Large intestine (tissue), 12 donors: ENCODE measurements at places on chromosomes 3 and 15.

- H3K36me3 ChIP-seq: no peaks in the 10 kb centered on the region
- DNase-seq: no peak
- H3K4me1 ChIP-seq: no peaks in the 10 kb centered on the region
- no peak overlapping the region for H3K4me3 ChIP-seq
- no peaks in the 10 kb centered on the region for H3K27me3 ChIP-seq
Measured at GRCh38 chr3:30553641-30554316, 52.6 kb upstream of the TGFBR2 start.

DNA sequence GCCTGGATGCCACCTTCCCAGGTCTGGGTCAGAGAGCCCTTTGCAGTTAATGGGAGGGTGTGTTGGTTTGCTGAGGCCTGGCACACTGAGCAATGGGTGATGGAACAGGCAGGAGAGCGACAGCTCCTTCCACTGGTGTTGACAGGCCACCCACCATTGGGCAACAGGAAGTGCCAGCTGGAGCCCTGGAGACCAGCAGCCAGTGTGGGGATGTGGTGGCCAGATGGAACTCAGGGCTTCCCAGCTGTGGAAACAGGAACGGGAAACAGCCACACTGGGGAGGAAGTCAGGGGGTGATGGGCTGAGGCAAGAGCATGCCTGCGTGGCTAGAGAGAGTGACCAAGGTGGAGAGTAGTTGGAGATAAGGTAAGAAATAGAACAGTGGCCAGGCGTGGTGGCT is 9.3 kb downstream of the PSTPIP1 start:
- no peaks in the 10 kb centered on the region for H3K4me1 ChIP-seq
- no peak overlapping the region for H3K27ac ChIP-seq
- H3K27me3 ChIP-seq: no peaks in the 10 kb centered on the region

GRCh38 chr15:63983061-63983711 is 63.1 kb downstream of the DAPK2 start:
- peaks cover 24% of the 10 kb centered on the region for H3K4me1 ChIP-seq
- H3K4me3 ChIP-seq: no peak overlapping the region
- DNase-seq: no peak
- no peak overlapping the region for H3K27ac ChIP-seq
- H3K36me3 ChIP-seq: no peaks in the 10 kb centered on the region
- H3K27me3 ChIP-seq: no peaks in the 10 kb centered on the region

- H3K27me3 ChIP-seq: no peaks in the 10 kb centered on the region
- H3K27ac ChIP-seq: no peak overlapping the region
- H3K4me1 ChIP-seq: no peaks in the 10 kb centered on the region
- no peak overlapping the region for H3K4me3 ChIP-seq
- DNase-seq: no peak
Measured at GRCh38 chr3:73787620-73788019, 162.9 kb upstream of the PDZRN3 start.

DNA sequence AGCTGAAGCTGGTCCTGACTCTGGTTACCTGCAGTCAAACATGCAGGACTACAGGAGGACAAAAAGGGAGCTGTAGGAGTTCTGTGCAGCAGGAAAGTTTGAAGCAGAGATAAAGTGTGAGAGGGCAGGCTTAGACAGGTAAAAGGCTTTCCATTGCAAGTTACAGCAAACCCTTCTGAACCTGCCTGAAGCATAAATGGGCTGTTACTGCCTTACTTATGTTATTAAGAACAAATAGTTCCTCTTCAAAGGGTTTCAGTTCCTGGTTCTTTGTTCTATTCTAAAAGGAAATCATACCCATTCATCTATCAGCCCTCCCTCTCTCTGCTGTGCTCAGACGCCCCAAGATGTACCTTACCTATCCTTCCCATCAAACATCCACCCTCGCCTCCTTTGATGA is 52.4 kb upstream of the CACNA2D3 start:
- H3K27me3 ChIP-seq: peaks cover 2% of the 10 kb centered on the region
- no peaks in the 10 kb centered on the region for H3K4me1 ChIP-seq
- no peak overlapping the region for H3K4me3 ChIP-seq
- no peaks in the 10 kb centered on the region for H3K36me3 ChIP-seq

- H3K27me3 ChIP-seq: no peaks in the 10 kb centered on the region
- H3K36me3 ChIP-seq: no peaks in the 10 kb centered on the region
- H3K27ac ChIP-seq: no peak overlapping the region
- no peak for DNase-seq
Measured at GRCh38 chr3:78867409-78868372, 900.1 kb downstream of the ROBO1 start.

DNA sequence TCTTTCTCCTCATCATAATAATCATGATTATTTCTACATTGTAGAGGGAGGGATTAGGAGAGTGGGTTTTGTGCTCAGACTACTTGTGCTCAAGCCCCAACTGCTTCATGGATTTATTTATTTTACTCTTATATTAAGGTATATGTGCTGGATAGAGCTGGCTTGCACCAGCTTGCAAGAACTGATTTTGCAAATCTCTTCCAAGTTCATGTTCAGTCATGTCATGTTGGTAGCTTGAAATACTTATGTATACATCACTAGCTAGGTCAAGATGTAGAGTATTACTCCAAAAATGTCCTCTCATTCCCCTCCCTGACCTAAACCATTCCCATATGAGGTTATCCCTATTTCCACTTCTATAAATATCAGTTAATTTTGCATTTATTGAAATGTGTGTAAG is 293.9 kb upstream of the RBMS3 start:
- no peak for DNase-seq
- H3K27ac ChIP-seq: no peak overlapping the region
- H3K4me3 ChIP-seq: no peak overlapping the region
- no peaks in the 10 kb centered on the region for H3K27me3 ChIP-seq
- no peaks in the 10 kb centered on the region for H3K36me3 ChIP-seq
- H3K4me1 ChIP-seq: no peaks in the 10 kb centered on the region

DNA sequence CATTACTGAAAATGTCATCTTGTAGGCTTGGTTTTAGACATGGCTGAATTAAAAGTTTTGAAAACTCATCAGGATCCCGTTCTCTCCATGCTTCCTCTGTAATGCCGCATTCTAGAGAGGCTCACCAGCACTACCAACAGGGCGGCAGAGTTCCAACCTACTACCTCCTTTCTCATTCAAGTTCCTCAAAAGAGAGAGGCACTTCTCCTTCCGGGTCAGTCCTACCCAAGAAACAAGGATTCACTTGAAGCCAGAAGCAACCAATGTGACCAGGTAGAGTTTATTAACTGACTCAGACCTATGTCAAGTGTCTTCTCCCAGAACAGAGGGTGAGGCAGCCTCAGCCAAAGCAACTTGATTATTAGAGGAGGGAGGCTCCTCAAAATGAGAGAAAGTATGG is 59.8 kb upstream of the GYG1 start:
- no peaks in the 10 kb centered on the region for H3K36me3 ChIP-seq
- no peak overlapping the region for H3K4me3 ChIP-seq
- no peak overlapping the region for H3K27ac ChIP-seq
- H3K27me3 ChIP-seq: peaks cover 3% of the 10 kb centered on the region

GRCh38 chr3:53725387-53725995 is 120.7 kb downstream of the CHDH start:
- H3K36me3 ChIP-seq: peaks cover 59% of the 10 kb centered on the region
- H3K27ac ChIP-seq: no peak overlapping the region
- H3K4me1 ChIP-seq: peaks cover 8% of the 10 kb centered on the region

- no peaks in the 10 kb centered on the region for H3K27me3 ChIP-seq
- DNase-seq: peak; percentile 92
- H3K4me3 ChIP-seq: no peak overlapping the region
- H3K27ac ChIP-seq: peak overlapping the region; percentile 91
- H3K36me3 ChIP-seq: no peaks in the 10 kb centered on the region
- peaks cover 34% of the 10 kb centered on the region for H3K4me1 ChIP-seq
Measured at GRCh38 chr3:185327062-185327461, 35.9 kb upstream of the MAP3K13 start.

- no peaks in the 10 kb centered on the region for H3K36me3 ChIP-seq
- no peak overlapping the region for H3K4me3 ChIP-seq
- no peaks in the 10 kb centered on the region for H3K27me3 ChIP-seq
- no peak overlapping the region for H3K27ac ChIP-seq
- no peak for DNase-seq
- no peaks in the 10 kb centered on the region for H3K4me1 ChIP-seq
Measured at GRCh38 chr3:14920536-14920935, 26.8 kb upstream of the NR2C2 start.

- H3K4me3 ChIP-seq: peak within 1 kb of the TSS; percentile 98
- H3K27me3 ChIP-seq: peaks cover 3% of the 10 kb centered on the region
- peaks cover 14% of the 10 kb centered on the region for H3K4me1 ChIP-seq
- H3K36me3 ChIP-seq: no peaks in the 10 kb centered on the region
Measured at GRCh38 chr3:49689046-49689907, at the start of the genes MST1 and RNF123. MST1 (minus strand) TSS chr3:49689474; CDS start chr3:49688691, 783 bp downstream. RNF123 (plus strand) TSS chr3:49689557; CDS start chr3:49691166, 1,609 bp downstream.

GRCh38 chr3:110686701-110687100 is 384.9 kb upstream of the NECTIN3 start:
- no peaks in the 10 kb centered on the region for H3K4me1 ChIP-seq
- no peaks in the 10 kb centered on the region for H3K27me3 ChIP-seq
- no peak for DNase-seq
- no peaks in the 10 kb centered on the region for H3K36me3 ChIP-seq
- no peak overlapping the region for H3K4me3 ChIP-seq

DNA sequence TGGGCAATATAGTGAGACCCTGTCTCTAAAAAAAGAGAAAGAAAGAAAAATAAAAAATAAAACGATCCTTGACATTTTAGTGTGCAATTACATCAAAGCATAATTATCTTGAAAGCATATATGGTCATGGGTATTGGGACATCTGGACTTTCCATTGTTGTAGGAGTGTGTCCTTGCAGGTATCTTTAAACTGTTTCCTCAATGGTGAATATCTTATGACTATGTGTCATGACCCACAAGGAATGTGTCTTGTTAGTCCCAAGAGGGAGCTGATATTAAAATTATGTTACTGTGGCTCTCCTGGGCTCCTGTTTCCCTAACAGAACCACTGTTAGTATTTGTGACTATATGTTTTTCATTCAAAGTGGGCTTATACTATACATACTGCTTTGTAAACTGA is 26.6 kb downstream of the EIF1B start:
- DNase-seq: peak; percentile 6
- H3K27ac ChIP-seq: no peak overlapping the region
- no peaks in the 10 kb centered on the region for H3K27me3 ChIP-seq
- H3K4me1 ChIP-seq: no peaks in the 10 kb centered on the region
- H3K36me3 ChIP-seq: no peaks in the 10 kb centered on the region

GRCh38 chr15:63349156-63349555 is 32.5 kb downstream of the CA12 start:
- H3K4me1 ChIP-seq: peaks cover 8% of the 10 kb centered on the region
- no peaks in the 10 kb centered on the region for H3K27me3 ChIP-seq
- H3K36me3 ChIP-seq: no peaks in the 10 kb centered on the region
- H3K4me3 ChIP-seq: no peak overlapping the region
- no peak overlapping the region for H3K27ac ChIP-seq

DNA sequence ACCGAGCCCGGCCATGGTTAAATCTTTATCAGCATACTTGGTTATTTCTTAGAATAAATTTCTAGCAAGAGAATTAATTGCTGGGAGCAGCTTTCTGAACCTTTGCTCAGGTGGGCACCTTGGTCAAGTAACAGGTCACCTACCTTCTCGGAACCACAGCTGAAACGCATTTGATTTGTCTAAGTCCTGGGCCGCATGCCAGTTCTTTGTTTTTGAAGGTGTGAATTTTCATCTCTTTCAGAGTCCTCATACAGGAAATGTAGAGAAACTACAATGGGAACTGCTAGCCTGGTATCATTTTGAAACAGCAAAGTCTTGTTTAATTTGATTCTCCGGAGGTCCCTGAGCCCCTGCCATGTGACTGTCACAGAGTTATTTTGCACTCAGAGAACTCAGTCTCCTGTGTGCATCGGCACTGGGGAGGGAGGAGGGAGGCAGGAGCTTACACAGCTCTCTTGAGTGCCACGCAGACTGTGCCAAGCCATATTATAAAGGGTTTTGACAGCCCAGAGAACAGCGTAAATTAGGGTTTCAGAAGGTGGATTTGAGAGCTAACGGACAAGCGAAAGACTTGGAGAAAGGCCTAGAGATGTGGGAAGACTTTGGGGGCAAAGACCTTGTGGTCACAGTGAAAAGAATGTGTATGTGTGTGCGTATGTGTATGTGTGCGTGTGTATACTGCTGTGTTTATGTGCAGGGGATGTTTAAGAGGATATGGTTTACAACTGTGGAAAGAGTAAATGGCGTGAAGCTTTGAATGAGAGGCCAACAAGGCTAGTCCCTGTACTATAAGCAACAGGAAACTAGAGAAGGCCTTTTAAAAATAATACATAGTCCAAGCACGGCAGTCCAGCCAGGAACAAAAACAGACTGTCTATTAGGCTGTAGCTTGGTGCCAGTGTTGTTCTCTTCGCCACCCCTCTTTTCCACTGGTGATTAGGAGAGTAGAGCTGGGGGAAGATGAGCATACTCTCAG is 61.8 kb upstream of the ATP13A3 start:
- H3K27me3 ChIP-seq: no peaks in the 10 kb centered on the region
- H3K4me1 ChIP-seq: no peaks in the 10 kb centered on the region

DNA sequence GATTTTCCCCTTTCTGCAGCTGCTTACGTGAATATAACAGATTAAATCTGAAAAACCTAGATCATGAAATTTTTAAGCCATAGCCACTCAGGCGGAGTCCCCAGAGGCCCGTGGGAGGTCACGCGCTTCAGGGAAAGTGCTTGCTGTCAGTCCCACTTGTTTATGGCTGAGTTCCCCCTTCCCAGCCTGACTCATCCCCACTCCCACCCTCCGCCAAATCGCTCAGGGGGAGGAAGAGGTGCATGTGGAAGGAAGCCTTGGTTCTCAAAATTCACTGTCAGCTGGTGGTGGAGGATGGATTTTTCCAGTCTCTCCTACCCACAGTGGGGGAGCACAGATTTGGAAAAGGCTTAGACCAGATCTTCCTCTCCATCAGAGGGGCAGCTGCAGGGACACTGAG is 67.4 kb downstream of the CORO2B start:
- no peak overlapping the region for H3K4me3 ChIP-seq
- H3K27me3 ChIP-seq: no peaks in the 10 kb centered on the region
- H3K4me1 ChIP-seq: no peaks in the 10 kb centered on the region
- H3K27ac ChIP-seq: no peak overlapping the region
- no peaks in the 10 kb centered on the region for H3K36me3 ChIP-seq

DNA sequence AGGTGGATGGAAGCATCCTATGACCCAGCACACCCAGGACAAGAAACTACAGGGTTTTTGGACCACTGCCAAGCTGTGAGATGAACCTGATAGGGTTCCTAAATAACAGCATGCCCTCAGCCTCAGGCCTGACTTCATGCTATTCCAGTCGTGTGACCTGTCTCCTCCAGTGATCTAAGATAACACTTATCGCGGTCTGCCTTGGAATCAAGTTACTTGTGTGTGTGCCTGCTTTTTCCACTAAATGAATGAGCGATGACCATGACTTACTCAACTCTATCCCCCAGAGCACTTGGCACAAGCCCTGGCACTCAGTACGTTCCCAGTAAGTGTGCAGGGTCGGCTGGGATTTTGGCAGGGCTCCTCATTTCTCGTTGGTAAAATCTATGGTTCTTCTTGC is 172.7 kb upstream of the TP63 start:
- H3K27ac ChIP-seq: no peak overlapping the region
- no peaks in the 10 kb centered on the region for H3K36me3 ChIP-seq
- H3K27me3 ChIP-seq: no peaks in the 10 kb centered on the region
- no peak for DNase-seq
- no peak overlapping the region for H3K4me3 ChIP-seq
- H3K4me1 ChIP-seq: no peaks in the 10 kb centered on the region

- peak overlapping the region; percentile 99 for H3K27ac ChIP-seq
- no peaks in the 10 kb centered on the region for H3K27me3 ChIP-seq
- H3K4me3 ChIP-seq: peak overlapping the region; percentile 69
- no peak for DNase-seq
Measured at GRCh38 chr15:68277131-68277602, 378 bp upstream of the FEM1B start.
